Jurkat, Clone E6-1 (cell line): ENCODE measurements at places on chromosomes 4 and X.

- no peak for DNase-seq
Measured at GRCh38 chr4:15654593-15655222, 449 bp downstream of the FBXL5 start.

DNA sequence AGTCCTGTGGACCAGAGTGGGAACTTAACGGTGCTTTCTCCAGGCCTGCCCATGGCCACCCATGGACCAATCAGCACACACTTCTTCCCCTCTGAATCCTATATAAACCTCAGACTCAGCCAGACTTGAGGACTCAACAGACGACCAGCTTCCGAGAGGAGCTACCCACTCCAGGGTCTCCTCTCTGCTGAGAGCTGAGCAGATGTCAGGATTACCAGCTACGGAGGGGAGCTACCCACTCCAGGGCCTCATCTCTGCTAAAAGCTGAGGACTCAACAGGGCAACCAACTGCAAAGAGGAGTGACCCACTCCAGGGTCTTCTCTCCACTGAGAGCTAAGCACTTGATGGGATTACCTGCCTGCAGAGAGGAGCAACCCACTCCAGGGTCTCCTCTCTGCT lies 80.0 kb upstream of the DDX60 start:
- no peak for DNase-seq

DNA sequence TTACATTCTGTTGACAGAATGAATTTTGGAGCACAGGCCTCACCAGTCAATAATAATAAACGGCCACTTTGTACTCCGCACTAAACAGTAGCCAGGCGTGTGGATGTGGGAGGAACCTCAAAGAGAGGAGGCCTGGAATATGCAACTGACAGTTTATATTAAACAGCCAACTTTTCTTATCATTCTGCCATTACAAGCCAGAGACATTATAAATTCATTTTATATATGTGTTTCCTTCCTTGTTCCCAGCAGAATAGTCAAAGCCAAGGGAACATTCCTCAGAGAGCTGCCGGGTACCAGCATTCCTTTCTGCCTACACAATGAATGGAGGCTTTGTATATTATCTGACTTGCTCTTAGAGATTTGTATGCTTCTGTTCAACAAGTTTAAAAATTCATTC lies 436.5 kb upstream of the FTHL17 start:
- no peak for DNase-seq

- no peak for DNase-seq
Measured at GRCh38 chr4:55181010-55182005, 55.9 kb upstream of the KDR start.

DNA sequence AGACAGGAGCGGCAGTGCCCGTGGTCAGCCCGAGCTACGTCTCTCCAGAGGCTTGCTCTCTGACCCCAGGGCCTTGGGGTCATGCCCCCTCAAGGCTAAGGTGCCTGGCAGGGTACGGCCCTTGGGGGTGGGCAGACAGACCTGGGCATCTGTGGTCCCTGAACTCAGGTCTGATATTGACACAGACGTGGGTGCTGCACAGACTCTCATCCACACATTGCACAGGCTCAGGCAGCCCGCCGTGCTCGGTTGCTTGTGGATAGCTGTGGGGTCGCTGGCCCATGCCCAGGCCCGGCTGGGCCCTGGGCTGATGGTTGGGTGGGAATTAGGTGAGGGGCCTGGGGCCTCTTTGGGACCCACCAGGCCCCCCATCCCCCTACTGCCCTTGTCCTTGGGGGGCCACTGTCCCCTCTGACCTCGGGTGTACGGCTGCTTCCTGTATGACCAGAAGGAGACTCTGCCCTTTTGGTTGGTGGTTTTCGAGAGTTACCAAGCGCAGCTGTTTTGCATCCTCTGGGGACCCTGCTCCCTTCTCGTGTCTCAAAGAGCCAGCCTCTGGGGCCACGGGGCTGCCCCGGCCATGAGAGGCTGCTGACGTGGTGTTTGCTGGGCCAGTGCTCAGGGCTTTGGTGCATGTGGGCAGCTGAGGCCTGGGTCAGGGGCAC lies 10.1 kb downstream of the FGFRL1 start:
- no peak for DNase-seq

GRCh38 chr4:8218371-8219031 lies 19.4 kb downstream of the SH3TC1 start:
- DNase-seq = peak; percentile 90
